Sigmoid colon (tissue), 7 donors: ENCODE measurements at places on chromosomes 12 and 14. TPM values are rescaled to one million over a fixed set of nuclear protein-coding genes. Genes with fewer than 3 reads are reported as not detected.

- no peaks in the 10 kb centered on the region for H3K27me3 ChIP-seq
- no peaks in the 10 kb centered on the region for H3K4me1 ChIP-seq
These were observed 60.6 kb upstream of the DDHD1 start for GRCh38 chr14:53213761-53214160.

DNA sequence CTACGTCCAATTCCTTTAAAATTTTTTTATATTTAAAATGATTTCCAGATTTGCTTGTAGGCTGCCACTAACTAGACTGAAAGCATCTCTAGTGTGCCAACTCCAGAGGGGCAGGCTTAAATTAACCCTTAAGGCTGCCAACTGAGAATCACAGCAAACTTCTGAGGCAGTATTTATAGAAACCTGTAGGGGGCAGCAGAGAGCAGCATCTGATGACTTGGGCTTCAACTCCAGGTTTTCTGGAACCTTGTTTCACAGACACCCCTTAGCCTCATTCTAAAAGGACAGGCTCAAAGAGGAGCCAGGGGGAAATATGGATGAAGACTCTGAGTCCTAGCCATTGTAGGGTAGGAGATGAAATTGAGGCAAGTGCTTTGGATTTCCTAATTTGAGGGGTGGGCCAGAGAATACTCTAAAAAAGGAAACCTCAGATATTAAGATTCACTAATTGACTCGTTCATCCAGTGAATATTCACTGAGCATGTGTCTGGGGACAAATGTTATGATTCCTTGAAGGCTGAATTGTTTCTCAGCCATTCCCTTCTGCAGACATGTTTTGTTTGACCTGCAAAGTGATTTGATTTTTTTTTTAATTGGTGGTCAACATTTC lies 63.3 kb upstream of the HSPB8 start:
- no peak for DNase-seq
- no peaks in the 10 kb centered on the region for H3K36me3 ChIP-seq
- no peaks in the 10 kb centered on the region for H3K4me1 ChIP-seq
- no peak overlapping the region for H3K27ac ChIP-seq
- no peaks in the 10 kb centered on the region for H3K27me3 ChIP-seq

- no peak overlapping the region for H3K27ac ChIP-seq
- no peaks in the 10 kb centered on the region for H3K36me3 ChIP-seq
- no peak overlapping the region for H3K4me3 ChIP-seq
- no peak for DNase-seq
- H3K27me3 ChIP-seq = no peaks in the 10 kb centered on the region
These were observed 136.8 kb downstream of the TBX5 start for GRCh38 chr12:114269153-114269552.

GRCh38 chr14:96663491-96664067 lies 133.6 kb upstream of the VRK1 start:
- H3K36me3 ChIP-seq = no peaks in the 10 kb centered on the region
- H3K4me3 ChIP-seq = no peak overlapping the region
- DNase-seq = no peak
- H3K4me1 ChIP-seq = no peaks in the 10 kb centered on the region
- H3K27me3 ChIP-seq = no peaks in the 10 kb centered on the region

DNA sequence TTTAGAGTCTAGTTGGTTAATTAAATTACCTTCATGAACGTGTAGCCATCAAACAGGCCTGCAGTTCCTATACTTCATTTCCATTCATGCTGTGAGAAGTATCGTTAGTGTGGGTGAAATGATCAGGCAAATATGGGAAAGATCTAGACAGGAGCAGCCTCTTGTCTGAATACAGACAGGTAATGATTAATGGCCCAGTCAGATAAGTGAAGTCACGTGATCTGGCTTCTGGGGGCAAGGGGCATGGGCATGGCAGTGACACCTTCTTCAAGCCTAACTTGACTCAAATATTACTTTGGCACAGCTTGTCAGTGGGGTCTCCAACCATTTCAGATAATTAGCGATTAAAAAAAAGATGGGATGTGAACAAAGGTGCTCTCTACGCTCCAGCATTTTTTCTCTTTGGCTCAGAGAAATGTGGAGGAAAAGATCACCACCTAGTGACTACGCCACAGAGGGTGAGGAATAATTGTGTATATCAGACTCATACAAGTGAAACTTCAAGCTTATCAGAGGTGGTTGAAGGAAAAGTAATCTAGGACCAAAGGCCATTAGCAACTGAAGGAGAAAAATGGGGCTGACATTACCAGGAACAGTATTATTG lies 17.8 kb downstream of the GUCY2C start:
- no peaks in the 10 kb centered on the region for H3K4me1 ChIP-seq
- no peaks in the 10 kb centered on the region for H3K36me3 ChIP-seq
- no peak overlapping the region for H3K4me3 ChIP-seq

- H3K27ac ChIP-seq = no peak overlapping the region
- no peaks in the 10 kb centered on the region for H3K36me3 ChIP-seq
- DNase-seq = no peak
- no peak overlapping the region for H3K4me3 ChIP-seq
- no peaks in the 10 kb centered on the region for H3K27me3 ChIP-seq
These were observed 213.4 kb upstream of the EGLN3 start for GRCh38 chr14:34164162-34164864.

DNA sequence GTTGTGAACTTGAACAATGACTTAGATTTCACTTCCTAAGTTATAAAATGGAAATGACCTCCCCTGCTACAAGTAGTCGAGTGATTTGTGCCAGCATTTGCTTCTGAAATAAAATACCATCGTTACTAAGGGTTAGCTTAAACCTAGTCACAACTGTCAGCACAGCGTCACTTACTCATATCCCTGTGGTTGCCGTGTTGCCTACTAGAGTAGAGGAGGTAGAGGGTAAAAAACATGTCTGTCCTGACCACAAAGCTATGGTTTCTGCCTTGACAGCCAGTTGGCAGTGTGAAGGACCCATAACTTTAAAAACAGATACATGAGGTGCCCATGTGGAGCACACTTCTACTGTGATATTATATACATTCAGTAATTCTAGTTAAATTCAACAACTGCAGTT lies 234.2 kb upstream of the RGS6 start:
- no peak overlapping the region for H3K4me3 ChIP-seq
- no peaks in the 10 kb centered on the region for H3K27me3 ChIP-seq
- H3K27ac ChIP-seq = no peak overlapping the region
- H3K4me1 ChIP-seq = peaks cover 17% of the 10 kb centered on the region

- no peak overlapping the region for H3K4me3 ChIP-seq
- no peak overlapping the region for H3K27ac ChIP-seq
- H3K4me1 ChIP-seq = no peaks in the 10 kb centered on the region
- no peak for DNase-seq
These were observed 303.0 kb downstream of the NUAK1 start for GRCh38 chr12:105835580-105836241.

- no peak for DNase-seq
- no peak overlapping the region for H3K4me3 ChIP-seq
- H3K27me3 ChIP-seq = no peaks in the 10 kb centered on the region
- H3K27ac ChIP-seq = peak overlapping the region; percentile 83
- H3K36me3 ChIP-seq = no peaks in the 10 kb centered on the region
These were observed 62.9 kb downstream of the SAMD4A start for GRCh38 chr14:54629635-54630360.

Gene SDSL
- total RNA-seq = 1.9 TPM

Gene POTEM
- not detected for total RNA-seq

Gene KLC1
- total RNA-seq = 230 TPM

Gene PRPF40B
- 13.3 TPM for total RNA-seq

Gene ADAM20
- total RNA-seq = 1.4 TPM

Gene MYO1H
- total RNA-seq = not detected
